ENCODE measurements at places on chromosomes 13 and 19. TPM values are rescaled to one million over a fixed set of nuclear protein-coding genes. Genes with fewer than 3 reads are reported as not detected.

The FFAR2 gene
- total RNA-seq = 1.8 TPM

- no peak for ATAC-seq
These were observed at the start of gene TSC22D1 for GRCh38 chr13:44575741-44576350. Gene TSC22D1 (minus strand): TSS chr13:44576330. CDS start chr13:44576074, 256 bp downstream.

- ATAC-seq = no peak
These were observed 95.7 kb upstream of the SPRY2 start for GRCh38 chr13:80436571-80437169.

DNA sequence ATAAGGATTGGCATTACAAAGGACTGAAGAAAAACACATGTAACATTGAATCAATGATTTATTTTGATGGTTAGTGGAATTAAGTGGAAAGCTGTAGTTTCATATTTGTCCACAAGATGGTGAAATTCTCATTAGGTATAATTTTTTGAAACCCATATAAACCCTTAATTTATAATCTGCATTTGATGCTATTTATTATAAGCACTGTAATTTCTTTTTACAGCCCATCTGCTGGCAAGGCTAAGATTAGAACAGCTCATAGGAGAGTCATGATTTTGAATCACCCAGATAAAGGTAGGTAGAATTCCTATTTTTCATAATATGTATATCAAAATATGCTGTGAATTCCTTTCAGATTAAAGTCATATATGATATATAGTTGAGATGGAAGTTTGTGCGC, 62.2 kb downstream of the DNAJC15 start:
- ATAC-seq = no peak

DNA sequence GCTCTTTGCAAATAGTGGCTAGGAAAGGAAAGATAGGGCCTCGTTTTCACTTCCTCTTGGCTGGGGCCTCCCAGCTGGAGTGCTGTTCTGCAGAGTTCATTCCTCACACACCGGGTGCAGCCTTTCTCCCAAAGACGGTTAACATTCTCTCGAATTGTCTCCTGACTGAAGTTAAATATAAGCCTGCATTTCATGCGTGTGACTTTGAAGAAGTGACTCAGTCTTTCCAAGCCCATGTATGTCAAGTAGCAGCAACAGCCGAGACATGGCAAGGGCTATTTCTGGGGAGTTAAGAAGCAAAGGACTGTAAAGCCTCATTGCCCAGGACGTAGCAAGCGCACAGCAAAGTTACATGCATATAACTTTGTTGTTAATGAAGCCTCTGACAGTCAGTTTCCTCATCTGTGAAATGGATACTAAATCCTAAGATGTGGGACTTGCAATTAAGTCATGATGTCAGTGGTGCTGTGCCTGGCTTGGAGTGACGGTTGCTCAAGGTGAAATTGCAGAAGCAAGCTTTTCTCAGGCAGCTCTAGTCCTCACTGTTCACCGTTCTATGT, 502.4 kb downstream of the MYO16 start:
- ATAC-seq = no peak

- ATAC-seq = peak; percentile 55
These were observed at the start of gene DGKH for GRCh38 chr13:42048342-42048683. Gene DGKH (plus strand): TSS chr13:42048648. CDS start chr13:42048774, 126 bp downstream.

Data from esophagus mucosa (tissue), 1 donor.